ENCODE measurements at places on chromosomes 1 and 21.

DNA sequence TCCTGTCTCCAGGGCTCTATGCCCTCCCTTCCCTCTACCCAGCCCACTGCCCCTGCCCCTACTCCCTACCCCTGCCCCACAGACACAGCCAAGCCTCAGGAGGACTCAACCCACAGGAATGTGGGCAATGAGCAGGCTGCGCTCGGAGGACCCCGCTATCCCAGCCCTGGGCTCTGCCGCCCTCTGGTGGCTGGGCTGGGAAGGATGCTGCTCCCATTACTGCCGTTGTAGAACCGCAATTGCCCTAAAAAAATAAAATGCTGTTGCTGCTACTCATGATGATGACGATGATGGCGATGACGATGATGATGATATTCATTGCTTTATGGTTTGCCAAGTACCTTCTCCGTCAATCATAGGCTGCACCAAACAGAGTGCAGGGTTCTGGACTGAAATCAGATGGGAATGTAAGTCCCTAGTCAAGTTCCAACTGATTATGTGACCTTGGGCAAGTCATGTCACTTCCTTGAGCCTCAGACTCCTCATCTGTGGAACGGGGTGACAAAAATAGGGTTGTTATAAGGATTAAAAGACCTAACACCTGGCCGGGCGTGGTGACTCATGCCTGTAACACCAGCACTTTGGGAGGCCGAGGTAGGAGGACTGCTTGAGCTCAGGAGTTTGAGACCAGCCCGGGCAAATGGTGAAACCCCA is 24.6 kb downstream of the ARHGEF19 start:
- peak; percentile 90 for DNase-seq

DNA sequence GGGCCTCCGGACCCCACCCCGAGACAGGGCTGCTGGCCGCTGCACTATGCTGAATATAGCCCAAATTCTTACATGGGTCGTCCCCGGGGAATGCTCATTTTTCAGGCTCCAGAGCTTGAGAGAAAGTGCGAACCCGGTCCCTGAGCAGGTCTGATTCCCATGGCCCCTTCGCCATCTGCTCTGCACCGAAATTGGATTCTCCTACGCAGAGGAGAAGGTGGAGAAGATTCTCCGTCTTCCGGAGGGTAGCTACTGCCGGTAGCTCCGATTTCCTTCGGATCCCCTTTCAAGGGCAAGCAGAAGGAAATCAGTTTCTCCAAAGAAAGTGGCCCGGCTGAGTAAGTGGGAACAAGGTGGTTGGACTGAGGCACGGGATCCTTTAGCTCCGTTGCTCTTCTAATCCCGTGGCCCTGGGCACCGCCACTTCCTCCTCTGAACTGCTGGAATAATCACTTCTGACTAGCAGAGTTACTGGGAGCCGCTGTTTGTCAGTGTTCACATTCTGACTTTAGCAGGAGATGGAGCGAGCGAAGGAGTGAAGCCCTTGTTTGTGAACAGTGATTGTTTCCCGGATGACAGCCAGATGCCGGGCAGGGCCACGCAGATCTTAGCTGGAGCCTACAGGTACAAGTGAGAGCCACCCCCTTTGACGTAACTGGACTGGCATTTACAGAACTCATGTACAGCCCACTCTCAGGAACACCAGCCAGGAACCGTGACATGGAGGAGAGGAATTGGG is 1.1 kb upstream of the ZNF496 start:
- DNase-seq = peak; percentile 60

DNA sequence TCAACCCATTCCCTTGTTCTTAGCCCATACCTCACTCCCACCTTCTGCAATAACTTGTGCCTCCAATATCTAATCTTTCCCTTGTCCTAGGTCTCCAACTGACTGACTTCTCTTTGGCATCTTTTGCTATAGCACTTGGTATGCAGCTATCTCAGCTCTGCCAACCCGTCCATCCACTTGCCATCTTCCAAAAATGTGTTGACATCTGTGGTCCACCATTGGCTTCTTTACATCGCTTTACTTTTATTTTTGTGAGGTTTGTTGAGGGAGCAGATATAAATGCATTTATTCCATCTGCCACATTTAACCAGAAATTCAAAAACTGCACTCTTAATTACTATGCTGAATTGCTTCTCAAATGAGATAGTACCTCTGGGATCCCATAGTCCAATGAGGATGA is 24.9 kb upstream of the PSMB2 start:
- no peak for DNase-seq

DNA sequence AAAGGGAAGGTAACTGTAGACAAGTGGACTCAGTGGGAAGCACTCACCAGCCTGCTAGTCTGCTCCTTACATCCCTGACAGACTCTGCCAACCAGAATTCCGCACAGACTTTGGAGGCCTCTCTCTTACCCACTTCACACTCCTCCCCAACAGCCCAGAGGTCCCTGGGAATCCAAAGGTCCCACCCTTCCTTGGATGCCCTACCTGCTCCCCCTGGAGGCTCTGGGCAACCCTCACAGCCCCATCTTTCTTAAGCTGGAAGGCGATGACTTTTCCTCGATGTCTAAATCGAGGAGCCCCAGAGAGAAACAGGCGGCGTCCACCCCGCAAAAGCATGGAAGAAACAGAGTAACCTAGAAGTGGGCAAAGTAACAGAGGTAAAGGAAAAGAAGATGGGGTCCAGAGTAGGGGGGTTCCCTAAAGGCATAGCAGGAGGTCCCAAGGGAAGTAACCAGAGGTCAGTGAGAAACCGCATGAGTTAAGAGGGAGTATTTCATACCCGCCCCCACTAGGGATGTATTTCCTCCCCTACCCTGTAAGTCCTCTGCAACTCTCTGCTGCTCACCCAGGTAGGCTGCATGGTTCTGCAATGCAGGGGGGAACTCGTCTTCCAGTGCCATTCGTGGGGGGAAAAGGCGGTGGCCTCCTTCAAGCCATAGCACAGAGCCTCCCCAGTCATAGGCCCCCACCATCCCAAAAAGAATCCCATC is 8.4 kb downstream of the ITGA10 start:
- no peak for DNase-seq

GRCh38 chr1:8212580-8213031 is 105.3 kb upstream of the SLC45A1 start:
- no peak for DNase-seq

DNA sequence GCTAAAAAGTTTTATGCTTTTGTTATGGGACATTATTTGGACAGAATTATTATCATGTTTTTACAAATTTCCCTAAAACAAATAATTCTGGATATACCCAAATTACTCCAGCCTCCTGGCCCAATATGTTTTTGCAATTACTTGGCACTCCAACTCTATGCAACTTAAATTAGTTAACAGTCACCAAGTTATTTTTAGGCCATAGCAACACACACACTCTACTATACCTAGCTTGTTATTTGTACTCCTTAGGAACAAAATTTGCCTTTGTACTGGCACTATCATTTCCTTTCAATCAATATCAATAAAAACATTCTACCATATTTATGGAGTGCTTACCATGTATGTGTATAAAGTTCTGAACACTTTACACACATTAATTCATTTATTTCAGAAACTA is 7.7 kb downstream of the DUSP10 start:
- DNase-seq = no peak

DNA sequence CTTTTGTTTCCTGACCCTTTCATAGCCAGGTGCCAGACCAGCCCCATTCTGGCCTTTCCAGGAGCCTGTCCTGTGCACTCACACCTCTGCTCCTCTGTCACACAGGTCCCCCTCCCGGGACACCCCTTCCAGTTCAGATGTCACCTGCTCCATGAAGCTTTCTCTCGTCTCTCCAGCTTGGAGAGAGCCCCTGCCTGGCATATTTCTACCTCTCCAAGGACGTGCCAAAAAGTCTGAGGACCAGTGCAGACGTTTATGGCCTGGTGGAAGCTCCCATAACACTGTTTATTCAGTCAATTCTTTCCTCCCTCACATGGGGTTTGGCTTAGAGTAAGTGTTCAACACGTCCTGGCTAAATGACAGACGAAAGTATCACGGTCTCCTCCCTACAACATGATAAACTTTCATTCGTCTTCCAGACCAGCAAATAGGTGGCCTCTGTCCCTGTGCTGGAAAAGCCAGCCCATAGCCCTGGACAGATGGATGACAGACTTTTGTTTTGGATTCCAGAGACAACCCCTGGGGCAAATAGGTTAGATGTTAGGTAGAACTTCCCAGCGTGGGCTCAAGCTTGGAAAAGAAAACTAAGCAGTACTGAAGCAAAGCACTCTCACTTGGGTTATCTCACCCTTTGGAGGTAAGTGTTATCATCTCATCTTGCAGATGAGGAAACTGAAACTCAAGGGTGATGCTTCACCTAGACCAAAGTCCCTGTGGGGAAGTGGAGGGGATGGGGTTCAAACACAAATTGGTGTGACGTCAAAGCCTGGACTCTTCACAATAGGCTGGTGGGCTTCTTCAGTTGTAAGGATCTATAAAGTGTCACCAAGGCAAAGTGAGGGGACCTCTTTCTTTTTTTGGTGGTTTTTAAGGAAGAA is 52.9 kb upstream of the ECE1 start:
- no peak for DNase-seq

- no peak for DNase-seq
These were observed 17.1 kb downstream of the RNF115 start for GRCh38 chr1:145806844-145807243.

- no peak for DNase-seq
These were observed 86.0 kb downstream of the TIAM1 start for GRCh38 chr21:31258073-31258472.

DNA sequence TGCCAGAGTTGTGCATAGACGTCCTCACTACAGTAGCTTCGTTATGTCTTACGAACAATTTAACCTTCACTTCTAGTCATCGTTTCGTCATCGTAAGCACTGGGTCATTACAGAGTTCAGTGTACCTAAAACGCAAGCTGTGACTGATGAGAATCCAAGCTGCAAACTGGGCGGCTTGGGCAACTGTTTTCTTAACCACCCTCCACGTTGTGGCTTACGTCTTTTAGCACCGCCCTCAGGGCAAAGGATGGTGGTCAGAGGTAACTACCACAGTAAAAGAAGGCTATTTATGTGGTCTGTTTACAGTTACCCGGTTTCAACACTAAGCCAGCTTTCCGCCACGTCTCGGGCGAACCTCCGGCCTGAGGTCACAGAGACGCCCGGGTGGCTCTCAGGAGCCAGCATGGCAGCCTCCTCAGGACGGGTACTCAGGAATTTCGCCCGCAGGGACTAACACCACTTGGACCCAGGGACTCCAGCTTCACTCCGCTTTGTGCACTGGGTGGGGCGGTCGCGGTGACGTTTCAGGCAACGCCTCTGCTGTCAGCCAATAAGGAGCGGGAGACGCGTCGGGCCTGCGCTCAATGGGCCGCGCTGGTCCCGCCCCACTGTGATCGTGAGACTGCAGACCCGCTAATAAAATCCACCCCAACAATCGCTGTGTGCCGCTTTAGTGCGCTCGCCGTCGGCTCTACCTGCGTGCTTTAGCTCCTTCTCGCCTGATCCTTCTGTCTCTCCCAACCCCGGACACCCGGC is at the start of gene CTH:
CTH (plus strand) TSS at position 665 of the 756 bp plus-strand sequence. CDS start 148 bp downstream, outside the sequence.
- peak; percentile 99 for DNase-seq

DNA sequence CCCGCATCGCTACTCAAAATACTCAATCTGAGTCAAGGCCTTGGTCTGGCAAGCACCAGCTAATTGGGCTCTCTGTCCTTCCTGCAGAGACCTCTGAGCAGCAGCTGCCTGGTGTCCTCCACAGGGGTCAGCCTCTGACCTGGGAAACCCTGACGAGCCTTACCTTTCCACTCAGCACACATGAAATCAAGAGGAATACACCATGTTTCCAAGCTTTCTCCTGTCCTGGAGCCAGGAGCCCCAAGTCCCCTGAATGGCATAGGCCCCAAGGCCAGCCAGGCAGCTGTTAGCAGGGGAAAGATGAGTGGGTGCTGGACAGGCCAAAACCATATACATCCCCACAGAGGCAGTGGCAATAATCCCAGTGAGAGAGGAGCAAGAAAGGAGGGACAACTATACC is 27.2 kb upstream of the TSPEAR start:
- no peak for DNase-seq

- DNase-seq = peak; percentile 79
These were observed 867 bp downstream of the PTGFRN start for GRCh38 chr1:116910379-116911187.

- peak; percentile 37 for DNase-seq
These were observed 2.9 kb upstream of the OBSCN start for GRCh38 chr1:228204958-228205357.

- no peak for DNase-seq
These were observed 515 bp downstream of the MAN1C1 start for GRCh38 chr1:25616987-25617624.

DNA sequence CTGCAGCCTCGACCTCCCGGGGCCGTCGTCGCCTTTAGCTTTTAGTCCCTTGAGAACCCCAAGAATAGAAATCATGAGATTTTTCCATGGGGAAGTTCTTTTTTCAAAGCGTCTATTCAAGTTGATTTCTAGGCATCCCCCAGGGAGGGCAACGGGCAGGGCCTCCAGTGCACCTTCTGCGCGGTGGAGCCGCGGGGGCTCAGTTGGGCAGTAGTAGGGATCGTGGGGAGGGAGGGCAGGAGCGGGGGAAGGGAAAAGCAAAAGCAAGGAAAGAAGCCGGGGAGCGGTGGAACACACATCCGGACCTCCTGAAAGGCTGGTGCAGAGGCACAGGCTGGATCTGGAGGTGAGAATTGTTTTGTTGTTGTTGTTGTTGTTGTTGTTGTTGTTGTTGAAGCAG is 103.4 kb downstream of the PPIAL4G start:
- DNase-seq = no peak

DNA sequence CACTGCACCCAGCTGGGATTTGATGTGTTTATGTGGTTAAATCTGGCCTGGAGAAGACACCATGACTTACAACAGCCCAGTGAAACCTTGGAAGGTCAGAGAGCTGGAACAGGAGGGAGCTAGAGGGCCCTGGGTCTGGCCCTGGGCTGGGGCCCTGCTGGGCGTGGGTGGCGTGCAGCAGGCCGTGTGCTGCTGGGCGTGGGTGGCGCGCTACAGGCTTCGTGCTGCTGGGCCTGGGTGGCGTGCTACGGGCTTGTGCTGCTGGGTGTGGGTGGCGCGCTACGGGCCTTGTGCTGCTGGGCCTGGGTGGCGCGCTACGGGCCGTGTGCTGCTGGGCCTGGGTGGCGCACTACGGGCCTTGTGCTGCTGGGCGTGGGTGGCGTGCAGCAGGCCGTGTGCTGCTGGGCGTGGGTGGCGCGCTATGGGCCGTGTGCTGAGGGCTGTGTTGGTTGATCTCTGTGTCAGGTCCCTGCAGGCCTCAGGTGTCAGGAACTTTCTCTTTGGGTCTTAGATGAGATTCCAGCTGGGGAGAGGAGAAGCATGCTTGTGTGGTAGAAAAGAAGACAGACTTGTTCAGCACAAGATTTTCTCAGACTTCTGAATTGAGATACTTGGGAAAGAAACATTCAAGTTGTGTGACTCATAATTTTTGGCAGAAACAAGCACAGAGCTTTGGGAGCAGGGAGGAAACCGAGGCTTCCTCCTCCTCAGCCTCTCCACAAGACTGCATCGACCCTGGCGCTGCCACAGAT is 66.0 kb downstream of the COL18A1 start:
- DNase-seq = no peak
